Stimulated activated CD8-positive, alpha-beta memory T cell treated with anti-CD3 and anti-CD28 coated beads, Interleukin-4, amount 100 ng/mL, for 48 hours (primary cell): ENCODE measurements at places on chromosomes 16 and 17.

DNA sequence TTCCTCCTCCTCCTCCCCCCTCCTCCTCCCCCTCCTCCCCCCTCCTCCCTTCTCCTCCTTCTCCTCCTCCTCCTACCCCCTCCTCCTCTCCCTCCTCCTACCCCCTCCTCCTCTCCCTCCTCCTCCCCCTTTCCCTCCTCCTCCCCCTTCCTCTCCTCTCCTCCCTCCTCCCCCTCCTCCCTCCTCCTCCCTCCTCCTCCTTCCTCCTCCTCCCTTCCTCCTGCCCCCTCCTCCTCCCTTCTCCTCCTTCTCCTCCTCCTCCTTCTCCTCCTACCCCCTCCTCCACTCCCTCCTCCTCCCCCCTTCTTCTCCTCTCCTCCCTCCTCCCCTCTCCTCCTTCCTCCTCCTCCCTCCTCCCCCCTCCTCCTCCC is 6.6 kb upstream of the PDP2 start:
- no peak for DNase-seq

DNA sequence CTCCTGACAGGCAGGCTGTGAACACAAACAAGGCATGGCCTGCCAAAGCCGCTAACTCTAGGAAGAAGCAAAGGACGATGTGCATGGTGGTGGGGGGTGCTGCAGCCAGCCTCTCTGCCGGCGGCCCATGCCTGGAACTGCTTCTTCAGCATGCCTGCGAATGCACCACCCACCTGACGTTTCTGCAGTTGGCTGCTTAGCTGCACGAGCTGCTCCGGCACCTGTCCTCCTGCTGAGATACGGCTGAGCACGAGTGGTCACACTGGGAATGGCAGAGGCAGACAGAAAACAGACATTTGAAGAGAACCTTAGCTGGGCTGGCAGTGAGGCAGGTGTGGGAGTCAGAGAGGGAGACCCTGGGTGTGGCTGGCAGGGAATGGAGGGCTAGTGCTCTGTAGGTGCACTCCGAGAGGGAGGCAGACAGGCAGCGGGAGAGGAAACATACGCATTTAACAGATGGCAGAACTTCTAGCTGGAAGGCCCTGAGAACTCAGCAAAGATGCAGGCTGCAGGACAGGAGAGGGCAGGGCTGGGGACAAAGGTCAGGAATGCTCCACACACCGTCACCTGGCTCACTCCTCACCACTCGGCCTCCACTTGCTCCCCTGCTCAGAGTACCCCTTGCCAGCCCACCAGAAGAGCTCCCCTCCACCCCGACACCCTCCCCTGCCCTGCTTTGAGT is 5.2 kb downstream of the FLCN start:
- no peak for DNase-seq

DNA sequence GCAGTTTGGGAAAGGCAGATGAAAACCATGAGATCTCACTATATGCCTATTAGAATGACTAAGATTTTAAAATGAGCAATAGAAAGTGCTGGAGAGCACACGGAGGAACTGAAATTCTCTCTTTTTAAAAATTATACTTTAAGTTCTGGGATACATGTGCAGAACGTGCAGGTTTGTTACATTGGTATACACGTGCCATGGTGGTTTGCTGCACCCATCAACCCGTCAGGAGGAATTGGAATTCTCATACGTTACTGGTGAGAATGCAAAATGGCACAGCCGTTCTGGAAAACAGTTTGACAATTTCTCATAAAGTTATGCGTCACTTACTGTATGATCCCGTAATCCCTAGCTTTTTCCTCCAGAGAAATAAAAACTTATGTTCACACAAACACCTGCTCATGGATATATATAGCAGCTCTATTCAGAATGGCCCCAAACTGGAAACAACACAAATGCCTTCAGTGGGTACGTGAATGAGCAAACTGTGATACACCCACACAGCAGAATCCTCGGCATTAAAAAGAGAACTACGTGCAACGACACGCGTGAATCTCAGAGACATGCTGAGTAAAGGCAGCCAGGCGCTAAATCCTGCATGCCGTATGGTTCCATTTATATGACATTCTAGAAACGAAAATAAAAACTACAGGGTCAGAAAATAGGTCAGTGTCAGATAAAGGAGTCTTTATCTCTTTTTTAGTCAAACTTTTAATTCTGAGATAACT is 11.8 kb downstream of the PIK3R6 start:
- no peak for DNase-seq

GRCh38 chr16:57252148-57252721 is 7.2 kb downstream of the ARL2BP start:
- no peak for DNase-seq

GRCh38 chr16:81369888-81370504 is 55.2 kb downstream of the GAN start:
- no peak for DNase-seq

GRCh38 chr17:9854255-9854654 is 28.5 kb downstream of the GLP2R start:
- no peak for DNase-seq

- DNase-seq, result no peak
These were observed 14.2 kb upstream of the C17orf78 start for GRCh38 chr17:37361543-37361942.

DNA sequence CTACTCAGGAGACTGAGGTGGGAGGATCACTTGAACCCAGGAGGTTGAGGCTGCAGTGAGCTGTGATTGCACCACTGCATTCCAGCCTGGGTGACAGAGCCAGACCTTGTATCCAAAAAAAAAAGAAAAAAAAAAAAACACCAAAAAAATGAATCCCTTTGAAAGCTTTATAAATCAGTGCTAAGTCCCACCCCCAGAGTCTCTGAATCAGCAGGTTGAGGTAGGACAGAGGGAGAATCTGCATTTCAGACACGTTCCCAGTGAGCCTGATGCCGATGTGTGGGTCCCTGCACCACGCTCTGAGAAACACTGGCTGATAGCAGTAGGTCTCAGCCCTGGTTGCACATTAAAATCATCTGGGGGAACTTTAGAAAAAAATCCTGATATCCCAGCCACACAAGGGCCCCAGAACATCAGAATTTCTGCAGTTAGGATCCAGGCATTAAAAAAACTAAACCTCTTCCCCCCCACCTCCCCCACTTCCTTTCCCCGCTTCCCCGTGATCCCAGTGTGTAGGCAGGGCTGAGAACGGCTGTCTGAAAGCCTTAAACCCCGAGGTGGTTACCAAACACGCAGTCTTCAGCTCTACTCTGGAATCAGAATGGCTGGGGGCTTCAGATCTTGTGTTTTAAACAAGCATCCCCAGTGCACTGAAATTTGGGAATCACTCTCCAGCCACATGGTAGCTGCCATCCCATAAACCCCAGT is 27.3 kb upstream of the GPRC5B start:
- no peak for DNase-seq

DNA sequence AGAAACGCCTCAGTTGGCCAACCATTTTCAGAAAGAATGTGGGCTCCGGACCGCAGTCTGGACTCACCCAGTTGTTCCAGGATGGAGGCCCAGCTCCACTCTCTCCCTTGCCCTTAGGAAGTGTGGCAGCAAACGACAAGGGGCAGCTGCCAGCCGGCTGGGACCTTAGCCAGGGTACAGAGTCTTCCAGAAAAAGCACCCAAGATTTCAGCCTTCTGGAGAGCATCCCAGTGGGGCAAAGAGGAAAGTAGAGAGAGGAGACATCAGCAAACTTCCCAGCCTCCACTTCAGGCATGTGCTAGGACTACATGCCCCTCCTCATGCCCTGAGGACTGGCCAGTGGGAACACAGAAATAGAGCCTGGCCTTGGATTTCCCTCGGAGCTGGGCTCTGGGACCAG is 56.8 kb upstream of the SCNN1B start:
- DNase-seq, result no peak

DNA sequence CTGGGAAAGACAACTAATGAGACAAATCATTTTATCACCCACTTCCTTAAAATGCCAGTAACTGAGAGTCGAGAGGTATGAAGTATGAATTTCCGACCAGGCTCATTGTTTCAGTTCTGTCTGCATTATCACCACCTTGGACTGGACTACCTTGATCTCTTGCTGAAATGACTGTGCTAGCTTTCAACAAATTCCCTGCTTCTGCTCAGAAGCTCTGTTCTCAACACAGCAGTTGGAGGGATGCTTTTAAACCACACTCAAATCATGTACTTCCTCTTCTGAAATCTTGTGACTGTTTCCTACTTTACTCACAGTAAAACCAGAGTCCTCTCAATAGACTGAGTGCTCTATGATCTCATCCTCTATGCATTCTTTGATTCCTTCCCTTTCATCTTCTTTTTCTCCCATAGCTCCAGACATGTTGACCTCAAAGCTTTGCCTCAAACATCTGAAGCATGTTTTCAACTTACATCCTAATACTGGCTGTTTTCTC is 195.8 kb downstream of the KCNJ2 start:
- DNase-seq, result no peak

DNA sequence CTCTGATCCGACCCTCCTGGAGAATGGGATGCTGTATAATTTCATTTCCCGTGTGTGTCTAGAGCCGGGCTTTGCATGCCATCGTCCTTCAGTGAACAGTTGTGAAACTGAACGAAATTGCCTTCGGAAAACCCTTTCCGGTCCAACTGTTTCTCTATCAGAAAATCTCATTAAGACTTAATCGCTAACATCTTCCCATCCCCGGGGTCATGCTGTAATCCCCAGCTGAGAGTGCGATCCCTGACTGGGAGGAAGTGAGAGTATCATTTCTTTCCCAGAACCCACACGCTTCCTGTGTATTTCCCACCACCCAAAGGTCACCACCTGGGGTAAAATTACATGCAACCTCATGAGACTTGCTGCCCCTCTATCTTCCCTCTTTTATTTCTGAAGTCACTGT is 75.6 kb upstream of the RBFOX1 start:
- no peak for DNase-seq

DNA sequence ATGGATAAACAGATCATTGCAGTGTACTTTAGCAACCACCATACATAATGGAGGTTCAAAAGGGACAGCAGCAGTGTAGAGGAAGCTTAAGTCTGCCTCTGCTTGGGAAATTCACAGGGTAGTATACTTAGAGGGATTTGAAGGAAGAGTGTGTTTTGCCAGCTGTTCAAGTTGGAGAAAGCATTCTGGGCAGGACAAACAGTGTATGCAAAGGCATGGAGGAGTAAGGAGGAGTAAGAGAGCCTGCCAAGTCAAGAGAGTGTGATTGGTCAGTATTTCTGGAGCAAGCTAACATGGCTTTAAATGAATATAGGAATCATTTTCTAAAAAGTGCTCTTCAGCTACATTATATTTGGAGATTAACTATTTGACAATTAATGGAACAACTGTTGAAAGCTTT is 22.9 kb upstream of the PHAF1 start:
- no peak for DNase-seq

- DNase-seq, result no peak
These were observed 18.1 kb downstream of the TRPV2 start for GRCh38 chr17:16433514-16433913.

DNA sequence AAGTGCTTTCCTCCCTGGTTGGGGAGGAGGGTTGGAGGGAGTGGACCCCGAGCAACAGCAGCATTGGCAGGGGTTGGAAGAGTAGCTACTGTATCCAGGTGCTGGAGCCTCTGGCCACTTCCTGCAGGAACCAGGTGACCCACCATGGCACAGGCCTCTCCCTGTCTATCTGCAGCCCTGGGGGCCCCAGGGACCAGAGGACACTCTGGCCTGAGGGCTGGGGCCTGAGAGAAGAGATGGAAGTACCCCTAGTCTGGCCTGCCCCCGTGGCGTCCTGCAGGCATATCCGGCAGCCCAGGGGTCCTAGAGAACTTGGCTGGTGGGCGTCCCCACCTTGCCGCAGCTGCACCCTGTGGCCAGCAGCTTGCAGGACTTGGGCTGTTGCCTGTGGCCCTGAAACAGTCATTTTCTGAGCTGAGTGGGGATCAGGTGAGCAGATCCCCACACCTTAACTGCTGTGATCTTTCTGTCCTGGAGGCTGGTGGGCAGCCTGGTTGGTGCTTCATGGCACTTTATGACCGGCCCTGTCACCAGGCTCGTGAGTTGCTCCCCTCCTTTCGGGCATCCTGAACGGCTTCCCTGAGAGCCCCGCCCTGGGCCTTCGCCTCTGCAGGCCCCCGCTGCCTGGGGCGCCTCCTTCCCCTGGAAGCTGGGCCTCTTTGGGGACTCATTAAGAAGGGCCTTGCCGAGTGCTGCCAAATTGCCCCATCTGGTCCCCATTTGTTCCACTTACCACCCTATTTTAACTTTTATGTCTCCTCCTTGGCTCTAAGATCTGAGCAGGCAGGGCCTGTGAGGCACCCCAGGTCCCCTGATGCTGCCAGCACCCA is 298.6 kb downstream of the SEC14L1 start:
- DNase-seq, result peak; percentile 61
